ENCODE measurements at places on chromosomes 11 and 22.

GRCh38 chr11:132742929-132743328, 789.4 kb downstream of the OPCML start:
- DNase-seq, result no peak

DNA sequence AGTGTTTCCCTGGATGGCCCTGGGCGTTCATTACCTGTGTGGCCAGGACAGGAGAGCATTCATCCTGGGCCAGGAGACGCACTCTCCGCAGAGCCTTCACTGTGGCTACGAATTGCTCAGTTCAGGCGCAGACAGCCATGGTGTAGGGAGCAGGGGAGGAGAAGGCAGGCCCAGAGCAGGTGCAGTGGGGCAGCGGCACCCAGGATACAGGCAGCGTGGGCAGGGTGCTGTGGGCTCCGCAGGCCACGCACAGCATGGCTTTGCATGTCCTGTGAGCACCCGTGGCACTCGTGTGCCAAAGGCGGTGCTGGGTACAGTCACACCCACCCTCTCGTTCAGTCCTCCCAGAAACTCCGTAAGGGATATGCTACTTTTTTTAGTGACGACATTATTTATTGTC, 124.2 kb upstream of the B3GAT1 start:
- no peak for DNase-seq

DNA sequence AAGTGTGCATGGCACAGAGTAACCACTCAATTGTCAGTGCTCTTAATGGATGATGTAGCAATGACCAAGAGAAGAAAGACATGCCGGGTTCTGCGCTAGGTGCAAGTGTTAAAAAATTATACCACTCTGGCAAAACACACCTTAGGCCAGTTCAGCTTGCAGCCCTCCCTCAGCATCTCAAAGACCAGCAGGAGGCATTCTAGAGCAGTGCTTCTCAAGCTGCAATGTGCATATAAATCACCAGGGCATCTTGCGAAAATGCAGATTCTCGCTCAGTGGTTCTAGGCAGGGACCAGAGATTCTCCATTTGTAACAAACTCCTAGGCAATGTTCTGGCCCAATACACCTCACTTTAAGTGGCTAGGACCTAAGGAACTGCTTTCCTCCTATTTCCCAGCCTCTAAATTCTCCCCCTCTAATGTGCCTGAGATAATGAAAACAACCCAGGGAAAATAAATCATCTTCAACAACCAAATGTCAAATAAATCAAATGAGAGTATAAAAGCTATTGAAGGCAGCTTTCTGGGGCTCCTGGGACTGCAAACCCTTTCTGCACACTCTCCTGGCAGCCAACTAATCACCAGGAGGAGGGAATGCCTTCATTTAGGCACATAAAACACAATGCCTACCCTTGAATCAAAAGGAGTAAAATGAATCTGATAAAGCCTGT, 337.2 kb upstream of the API5 start:
- no peak for DNase-seq

DNA sequence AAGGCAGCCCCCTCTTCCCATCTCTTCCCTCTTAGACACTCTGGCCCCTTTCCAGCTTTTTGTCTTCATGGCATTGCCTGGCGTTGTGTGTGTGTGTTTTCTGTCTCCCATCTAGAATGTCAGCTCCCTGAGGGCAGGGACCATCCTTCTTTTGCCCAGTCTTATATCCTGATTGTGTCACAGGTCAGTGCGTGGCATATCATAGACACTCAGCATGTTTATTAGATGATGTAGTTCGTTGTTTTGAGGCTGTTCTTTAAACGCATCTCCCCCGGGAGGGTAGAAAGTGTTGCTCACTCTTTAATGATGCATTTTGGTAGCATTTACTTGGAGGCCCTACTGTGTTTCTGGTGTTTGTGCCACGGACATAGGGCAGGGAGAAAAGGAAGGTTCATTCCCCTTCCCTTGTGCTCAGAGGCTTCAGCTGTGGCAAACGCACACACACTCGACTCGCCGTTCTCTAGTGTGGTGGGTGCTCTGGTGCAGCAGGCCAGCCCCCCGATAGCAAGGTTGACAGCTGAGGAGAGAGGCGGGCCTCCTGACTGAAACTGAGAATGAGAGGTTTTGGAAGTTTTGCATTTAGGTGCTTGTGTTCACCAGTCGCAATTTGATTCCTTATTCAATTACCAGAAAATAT, 60.2 kb downstream of the TNRC6B start:
- DNase-seq, result no peak

- DNase-seq, result no peak
Observed at GRCh38 chr11:112345706-112346105, 85.0 kb upstream of the PLET1 start.

DNA sequence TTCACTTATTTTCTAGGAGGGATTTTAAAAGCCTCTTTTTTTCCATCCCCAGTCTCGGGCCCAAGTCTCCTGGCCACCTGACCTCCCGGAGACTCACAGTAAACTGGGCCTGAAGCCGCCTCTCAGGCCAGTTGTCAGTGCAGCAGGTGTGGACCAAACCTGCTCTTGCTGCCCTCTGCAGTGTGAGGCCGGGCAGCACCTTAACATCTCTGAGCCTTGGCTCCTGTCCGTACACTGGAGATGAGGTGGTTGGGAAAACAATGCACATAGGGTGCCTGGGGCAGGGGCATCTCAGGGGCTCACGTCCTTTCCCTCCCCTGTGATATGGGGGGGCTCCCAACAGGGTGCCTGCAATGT, 45.1 kb downstream of the PHF21B start:
- DNase-seq, result no peak

- no peak for DNase-seq
Observed at GRCh38 chr11:12434325-12434654, 56.9 kb downstream of the PARVA start.

DNA sequence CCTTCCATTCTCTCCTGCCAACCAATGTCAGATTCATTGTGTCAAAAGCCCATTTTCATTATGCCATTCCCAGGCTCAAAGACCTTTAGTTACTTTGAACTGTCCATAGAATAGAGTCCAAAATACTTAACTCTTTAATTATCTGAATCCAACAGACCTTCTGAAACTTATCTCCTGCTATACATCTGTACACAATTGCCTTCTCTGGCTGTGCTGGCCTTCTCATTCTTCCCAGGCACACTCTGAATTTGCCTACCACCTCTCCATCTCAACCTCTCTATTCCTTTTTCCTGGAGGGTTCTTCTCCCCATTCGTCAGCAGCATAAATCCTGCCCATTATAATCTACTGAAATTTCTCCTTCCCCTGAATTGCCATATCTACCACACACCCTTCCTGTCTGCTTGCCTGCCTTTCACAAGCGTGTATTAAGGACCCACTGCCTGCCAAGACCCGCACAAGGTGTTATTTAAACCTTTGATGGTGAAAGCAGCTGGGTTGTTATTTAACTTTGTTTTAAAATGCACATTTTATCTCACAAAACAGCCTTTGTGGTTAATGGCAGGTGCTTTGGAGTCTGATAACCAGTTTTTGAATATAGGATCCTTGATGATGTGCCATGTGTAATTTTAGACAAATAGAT, 125.9 kb downstream of the CCDC81 start:
- no peak for DNase-seq

DNA sequence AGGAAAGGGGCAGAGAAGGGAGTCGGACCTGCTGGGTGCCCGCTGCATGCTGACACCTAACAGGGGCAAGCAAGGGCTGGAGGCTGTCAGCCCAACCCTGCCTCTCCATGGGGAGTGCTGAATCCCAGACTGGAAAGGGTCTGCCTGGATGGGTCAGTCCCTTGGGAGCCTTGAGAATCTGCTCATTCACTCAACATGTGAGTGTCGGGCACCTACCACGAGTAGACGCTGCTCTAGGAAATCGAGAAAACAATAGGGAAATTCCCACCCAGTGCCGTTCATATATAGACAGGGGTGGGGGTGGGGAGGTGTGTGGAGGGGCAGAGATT, 4.4 kb upstream of the CTSD start:
- no peak for DNase-seq

DNA sequence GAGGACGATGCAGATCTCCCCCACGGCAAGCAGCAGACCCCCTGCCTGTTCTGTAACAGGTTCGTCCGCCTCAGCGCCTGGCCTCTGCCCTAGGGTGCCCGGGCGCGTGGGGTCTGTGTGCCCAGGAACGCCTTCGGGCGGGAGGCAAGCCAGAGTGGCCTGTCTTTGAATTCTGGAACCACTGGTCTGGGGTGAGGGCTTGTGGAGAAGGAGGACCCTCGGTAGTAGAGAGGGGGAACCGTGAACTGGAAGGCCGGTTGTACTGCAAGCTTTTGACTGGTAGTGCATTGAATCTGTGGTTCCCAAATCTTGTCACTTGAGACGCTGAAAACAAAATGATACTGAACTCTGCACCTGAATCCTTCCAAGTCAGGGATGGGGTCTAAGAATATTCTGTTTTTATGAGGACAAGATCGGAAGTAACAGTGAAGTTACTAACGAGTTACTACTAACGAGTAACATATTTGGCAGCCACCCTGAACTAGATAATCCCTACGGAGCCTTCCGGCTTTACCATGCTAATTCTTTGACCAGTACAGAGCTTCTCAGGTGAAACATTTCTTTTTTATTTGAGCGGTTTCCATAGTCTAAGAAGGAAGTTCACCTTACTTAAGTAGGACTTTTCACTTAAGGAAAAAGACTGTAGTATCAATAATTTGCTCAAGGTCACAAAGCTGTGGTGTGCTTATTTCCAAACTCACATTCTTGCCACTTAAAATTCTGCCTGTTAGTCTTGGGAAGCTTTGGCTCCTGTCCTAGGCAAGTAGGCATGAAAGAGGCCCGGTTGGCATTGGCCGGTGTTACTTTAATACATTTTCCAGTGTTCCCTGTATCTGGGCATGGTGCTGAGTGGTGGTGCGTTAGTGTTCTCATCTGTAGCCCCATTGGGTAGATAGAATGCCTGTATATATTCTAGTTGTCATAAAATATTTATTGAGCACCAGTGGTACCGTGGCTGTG, 860 bp downstream of the PRMT3 start:
- DNase-seq, result peak; percentile 48

DNA sequence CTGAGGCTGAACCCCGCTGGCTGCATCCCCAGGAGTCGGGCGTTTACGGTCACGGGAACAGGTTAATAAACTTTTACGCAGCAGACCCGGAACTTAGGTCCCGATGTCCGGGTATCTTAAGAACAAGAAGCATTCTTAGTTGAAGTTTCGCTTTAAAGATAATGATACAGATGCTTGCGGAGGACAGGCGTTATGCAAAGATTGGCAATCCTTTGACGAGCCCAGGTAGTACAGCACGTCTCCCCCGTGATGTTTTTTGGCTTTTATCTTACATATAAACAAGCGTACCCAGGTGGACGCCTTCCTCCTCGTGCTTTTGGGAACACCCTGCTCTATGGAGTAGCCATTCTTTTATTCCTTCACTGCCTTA, 871 bp upstream of the TOLLIP start:
- DNase-seq, result peak; percentile 9

DNA sequence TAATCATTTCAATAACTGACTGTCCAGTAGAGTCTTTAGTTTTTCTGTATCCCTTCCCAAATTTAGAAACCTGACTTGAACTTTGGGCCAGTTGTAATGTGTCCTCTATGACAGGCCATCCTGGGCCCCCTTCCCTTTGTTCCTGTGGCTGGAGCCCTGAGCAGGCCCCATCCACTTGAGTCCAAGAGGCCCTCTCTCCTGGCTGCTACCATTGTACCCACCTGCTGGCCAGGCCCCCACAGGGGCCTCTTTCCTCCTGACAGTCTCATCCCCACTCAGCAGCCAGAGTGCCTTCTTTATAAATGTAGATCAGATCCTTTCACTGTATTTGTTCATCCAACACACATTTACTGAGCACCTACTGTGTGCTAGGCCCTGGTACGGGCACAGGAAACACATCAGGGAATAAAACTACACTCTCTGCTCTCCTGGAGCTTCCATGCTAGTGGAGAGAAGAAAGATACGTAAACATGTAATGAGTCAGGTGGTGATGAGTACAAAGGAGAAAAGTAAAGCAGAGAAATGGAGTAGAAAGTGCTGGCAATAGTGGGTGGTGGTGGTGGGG, 2.7 kb upstream of the LRP5 start:
- DNase-seq, result no peak

DNA sequence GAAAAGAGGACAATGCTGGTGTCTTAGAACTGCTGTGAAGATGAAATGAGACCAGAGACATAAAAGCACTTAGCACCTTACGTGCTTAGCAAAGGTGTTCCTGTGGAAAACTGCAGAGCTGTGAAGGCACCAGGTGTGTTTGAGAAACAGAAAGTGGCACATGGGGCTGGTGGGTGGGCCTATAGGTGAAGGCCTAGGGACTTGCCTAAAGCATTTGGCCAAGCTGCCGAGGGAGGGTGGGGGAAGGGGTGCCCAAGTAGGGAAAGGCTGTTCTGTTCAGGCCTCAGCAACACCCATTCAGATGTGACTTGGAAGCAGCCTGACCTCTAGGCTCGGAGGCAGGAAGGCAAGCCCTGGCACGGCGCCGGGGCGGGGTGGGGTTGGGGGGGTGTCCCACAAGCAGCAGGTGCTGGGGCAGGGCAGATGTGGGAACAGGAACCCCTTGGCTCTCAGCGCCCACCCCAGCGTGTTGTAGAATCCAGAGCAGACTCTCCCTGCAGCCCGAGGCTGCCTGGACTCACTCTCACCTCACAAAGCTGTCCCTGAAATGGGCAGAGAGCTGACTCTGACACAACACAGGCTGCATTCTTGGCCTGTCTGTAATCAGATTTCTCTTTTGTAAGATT, 366.7 kb upstream of the NARS2 start:
- no peak for DNase-seq

DNA sequence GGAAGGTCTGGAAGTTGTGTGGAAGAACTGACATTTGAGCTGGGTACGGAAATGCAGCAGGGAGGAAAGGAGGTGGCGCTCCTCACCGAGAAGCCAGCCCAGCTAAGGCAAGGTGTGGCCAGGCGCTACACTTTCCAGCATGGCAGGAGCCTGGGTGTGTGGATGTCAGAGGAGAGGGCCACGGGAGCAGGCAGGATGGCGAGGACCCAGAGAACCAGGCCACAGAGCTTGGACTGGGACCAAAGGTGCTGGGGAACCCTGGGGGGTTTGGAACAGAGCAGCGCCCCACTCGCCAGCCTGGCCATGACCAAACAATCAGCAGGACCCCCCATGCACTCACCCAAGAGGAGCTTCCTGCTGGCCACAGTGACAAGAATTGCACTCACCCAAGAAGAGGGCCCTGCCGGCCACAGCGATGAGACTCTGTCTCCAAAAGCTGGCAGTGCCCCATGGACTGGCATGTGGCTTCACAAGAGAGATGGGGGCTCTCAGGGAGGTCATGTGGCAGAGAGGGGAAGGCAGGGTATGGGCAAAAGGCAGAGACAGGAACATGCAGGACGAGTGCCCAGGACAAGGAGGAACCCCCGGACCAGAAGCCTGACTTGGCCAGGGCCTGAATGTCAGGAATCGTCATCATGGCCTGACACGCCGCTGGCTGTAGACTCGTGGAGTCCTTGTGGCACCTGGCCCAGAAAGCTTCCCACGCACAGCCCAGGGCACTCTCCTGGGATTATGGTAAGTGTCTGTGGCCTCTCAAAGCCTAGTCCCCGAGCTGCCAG, 45.4 kb downstream of the IGF2 start:
- no peak for DNase-seq

GRCh38 chr11:62604460-62605120, 2.9 kb upstream of the MTA2 start:
- no peak for DNase-seq

GRCh38 chr11:128448200-128448886, 139.0 kb downstream of the ETS1 start:
- DNase-seq, result no peak
